ENCODE measurements at places on chromosomes 2 and 18.

DNA sequence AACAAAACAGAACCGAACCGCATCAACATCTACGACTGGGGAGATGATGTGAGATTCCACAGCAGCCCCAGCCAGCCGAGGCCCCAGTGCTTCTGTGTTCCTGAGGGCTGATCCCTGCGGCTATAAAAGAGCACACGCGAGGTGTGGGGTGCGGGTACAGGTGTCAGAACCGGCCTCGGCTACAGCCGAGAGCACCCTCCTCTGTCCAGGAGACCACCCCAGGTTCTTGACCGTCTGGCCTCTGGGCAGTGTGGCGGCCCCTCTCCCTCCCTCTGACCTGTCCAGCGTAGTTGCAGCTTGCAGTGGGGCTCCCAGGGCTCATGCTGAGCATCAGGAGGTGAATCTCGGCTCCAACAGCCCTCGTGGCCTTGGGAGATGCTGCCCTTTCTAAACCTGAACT lies 23.7 kb downstream of the RTP5 start:
- DNase-seq: no peak

- DNase-seq: no peak
These were observed 67.6 kb upstream of the FAM124B start for GRCh38 chr2:224469374-224469964.

GRCh38 chr2:72710418-72711152 lies 115.2 kb downstream of the EXOC6B start:
- DNase-seq: no peak

GRCh38 chr2:31937741-31938140 lies 73.1 kb downstream of the MEMO1 start:
- no peak for DNase-seq

GRCh38 chr18:51399491-51400122 lies 202.1 kb upstream of the MEX3C start:
- DNase-seq: no peak

- DNase-seq: no peak
These were observed 1.7 kb downstream of the D2HGDH start for GRCh38 chr2:241736111-241736510.

DNA sequence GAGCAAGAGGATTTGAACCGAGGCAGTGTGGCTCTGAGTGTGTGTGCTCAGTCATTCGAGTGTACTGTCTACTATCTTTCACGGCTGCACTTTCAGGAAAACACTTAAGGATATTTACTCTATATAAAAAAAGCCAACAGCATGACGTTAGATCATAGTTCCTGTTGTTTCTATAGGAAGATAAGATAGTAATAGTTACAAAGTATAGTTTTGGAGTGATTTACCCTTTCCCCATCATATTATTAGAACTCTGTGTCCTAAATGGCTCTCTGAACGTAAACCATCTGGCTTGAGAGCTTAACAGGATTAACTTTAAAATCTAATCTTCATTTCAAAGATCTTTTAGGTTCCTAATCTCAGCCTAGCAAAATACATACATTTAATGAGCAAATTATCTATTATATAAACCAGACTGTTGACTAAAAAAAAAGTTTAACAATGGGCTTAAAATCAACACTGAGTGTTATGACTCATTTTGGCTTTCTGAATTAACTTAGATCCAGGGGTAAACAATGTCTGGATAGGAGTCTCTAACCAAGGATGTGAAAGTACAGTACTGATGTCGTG lies 150.3 kb upstream of the DNMT3A start:
- DNase-seq: no peak

GRCh38 chr2:159186462-159186861 lies 100.0 kb downstream of the WDSUB1 start:
- no peak for DNase-seq

DNA sequence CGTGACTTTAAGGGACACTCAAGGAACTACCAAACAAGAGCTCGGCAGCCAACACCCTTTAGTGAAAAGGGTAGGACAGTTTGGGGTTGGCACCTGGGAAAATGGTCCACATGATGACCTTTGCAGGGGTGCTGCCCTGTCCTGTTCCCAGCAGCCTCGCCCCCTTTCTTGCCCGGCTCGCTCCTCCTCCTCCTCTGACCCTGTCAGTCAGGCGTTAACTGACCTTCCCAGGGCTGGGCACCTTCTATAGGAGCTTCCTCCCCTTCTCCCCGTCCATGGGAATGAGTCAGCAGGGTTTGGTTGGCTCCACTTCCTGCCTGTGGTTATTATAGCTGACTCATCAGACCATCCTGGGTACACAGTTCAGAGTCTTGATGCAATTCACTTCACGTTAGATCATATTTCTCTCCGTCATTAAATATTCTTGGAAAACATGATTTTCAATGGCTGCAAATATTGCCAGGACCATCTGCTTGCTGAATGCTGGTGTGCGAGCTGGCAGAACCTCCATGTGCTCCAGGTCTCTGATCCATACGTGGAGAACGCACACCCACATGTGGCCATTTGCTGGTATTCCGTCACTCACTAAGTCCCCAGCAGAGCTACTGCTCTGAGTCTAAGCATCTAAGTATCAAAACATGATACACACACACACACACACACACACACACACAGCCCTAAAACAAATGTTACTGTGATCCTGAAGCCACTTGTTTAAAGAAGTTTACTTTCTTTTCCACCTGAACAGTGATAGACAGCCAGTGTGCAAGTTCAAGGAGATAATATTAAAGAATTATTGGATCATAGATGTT lies 185.0 kb downstream of the ANAPC1 start:
- DNase-seq: no peak

- DNase-seq: no peak
These were observed 12.0 kb upstream of the GCFC2 start for GRCh38 chr2:75722687-75723086.

DNA sequence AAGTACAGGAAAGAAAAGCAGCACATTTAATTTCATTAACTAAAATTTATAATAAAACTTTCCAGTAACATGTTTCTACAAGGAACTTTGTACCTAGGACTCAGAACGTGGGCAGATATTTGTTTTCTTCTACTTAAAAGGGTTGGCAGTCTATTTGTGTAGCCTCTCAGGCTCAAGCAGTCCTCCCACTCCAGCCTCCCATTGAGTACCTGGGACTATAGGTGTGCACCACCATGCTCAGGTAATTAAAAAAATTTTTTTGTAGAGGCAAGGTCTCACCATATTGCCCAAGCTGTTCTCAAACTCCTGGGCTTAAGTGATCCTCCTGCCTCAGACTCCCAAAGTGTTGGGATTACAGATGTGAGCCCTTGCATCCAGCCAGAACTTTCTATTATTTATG lies 36.8 kb downstream of the UGP2 start:
- DNase-seq: no peak

GRCh38 chr2:30968660-30969397 lies 161.6 kb upstream of the CAPN13 start:
- DNase-seq: no peak

DNA sequence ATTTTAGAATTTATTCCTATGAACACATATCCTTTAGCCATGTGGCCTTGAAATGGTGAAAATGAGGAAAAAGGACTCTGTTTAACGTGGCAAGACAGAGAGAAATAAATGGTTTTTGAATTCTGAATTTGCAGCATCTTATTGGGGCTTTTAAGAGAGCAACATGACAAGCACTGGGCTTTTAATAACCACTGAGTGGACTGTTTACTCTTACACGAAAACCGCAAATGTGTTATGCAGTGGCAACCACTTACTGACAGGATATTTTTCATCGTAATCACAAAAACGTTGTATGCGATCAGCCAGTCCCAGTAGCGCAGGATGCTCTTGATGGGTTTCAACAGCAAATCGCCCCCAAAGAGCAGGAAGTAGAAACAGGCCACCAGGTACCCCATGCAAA lies 226.6 kb downstream of the NAPG start:
- DNase-seq: no peak

- peak; percentile 25 for DNase-seq
These were observed 761.8 kb upstream of the ACVR2A start for GRCh38 chr2:147082850-147083522.

GRCh38 chr18:58320907-58321561 lies 277.0 kb downstream of the NEDD4L start:
- DNase-seq: no peak

- DNase-seq: no peak
These were observed 69.9 kb downstream of the CHRNA1 start for GRCh38 chr2:174694196-174694878.

GRCh38 chr2:40668425-40668824 lies 216.5 kb upstream of the SLC8A1 start:
- DNase-seq: no peak

DNA sequence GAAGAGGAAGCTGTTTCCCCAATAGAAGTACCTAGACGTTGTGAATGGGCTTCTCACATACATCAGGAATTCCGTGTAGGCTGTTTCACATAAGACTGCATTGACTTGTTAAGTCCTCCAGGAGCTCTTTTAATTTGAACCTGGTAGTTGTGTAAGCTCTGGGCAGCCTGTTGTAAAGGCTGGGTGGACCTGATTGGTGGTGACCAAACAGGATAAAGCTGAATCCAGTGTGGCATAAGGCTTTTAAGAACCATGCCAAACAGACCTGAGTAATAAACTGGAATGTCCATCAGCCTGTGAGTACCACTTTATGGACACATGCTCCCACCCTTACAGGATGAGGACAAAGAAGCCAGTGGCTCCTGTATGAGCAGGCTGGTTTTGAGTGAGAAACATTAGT lies 24.1 kb downstream of the RMND5A start:
- no peak for DNase-seq

GRCh38 chr2:11406267-11406957 lies 59.5 kb downstream of the E2F6 start:
- DNase-seq: no peak

DNA sequence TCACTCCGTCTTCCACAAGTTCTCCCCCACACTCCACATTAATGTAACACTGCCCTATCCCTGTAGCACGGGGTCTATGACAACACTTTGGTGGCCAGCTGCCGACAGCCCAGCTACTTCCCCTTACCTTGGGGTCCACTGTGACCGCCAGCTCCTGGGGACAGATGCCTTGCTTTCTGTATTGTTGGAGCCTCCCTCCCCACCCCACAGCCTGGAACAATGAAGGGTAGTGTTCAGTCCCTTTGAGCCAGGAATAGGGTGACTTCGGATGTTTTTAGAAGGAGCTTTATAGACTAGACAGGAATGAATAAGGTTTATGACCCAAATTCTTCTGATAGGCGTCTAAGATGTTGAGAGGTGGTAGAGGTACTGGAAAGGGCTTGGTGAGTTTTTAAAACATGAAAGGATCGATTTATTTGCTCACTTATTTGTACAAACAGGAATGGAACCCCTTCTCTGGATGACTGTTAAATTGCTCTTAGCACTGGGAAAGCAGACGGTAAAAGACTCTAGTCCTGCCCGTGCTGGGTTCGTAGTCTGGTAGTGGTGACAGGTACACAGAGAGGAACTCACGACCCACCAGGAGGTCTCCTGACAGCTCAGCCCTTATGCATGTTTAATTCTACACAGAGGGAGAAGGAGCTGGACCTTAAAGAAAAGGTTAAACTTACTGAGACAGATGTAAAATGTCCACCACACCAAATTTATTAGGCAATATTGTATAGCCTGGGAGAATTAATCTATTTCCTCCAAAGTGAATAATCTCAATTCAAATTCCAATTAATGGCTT lies 90.9 kb downstream of the MYCN start:
- DNase-seq: no peak
